Kidney epithelial cell (primary cell): ENCODE measurements at places on chromosomes 7 and 10. TPM values are rescaled to one million over a fixed set of nuclear protein-coding genes. Genes with fewer than 3 reads are reported as not detected.
A peak's percentile ranks its signal among the peaks of the same experiment; 100 is the strongest.

DNA sequence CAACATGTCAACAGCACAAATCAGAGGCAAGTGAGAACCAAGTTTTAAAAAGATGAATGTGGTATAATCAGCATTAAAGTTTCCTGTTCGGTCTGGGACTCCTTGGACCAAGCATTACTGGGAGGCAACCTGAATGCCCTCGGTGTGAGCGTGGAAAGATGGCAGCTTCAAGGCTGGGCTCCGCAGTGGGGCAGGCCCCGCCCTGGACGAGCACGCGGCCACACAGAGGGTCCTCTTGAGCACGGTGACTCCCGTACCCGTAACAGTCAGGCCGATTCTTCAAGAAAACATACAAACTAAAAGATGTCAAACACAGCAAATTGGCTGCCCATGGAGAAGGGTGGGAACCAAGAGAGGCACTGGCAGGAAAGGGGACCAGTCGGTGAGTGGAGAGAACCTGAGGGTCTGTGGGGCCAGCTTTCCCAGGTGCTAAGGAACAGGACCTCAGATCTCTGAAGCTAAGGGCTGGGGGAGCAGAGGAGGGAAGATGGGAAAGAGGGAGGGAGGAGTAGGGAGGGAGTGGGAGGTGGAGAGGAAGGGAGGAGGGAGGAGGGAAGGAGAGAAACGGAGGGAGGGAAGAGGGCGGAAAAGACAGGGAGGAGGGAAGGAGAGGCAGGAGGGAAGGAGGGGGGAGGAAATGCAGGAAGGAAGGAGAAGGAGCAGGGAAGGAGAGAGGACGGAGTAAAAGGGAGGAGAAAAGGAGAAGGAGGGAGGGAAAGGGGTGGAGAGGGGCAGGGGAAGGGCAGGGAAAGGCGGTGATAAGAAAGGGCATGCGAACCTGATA lies 71.2 kb upstream of the FAM20C start:
- DNase-seq: no peak

Gene ARMC3
- 0.34 and 1.6 TPM in 2 replicates for total RNA-seq

Gene GDI2
- 328 and 358 TPM in 2 replicates for total RNA-seq

GRCh38 chr10:81096558-81096957 lies 558.9 kb downstream of the SH2D4B start:
- no peak for DNase-seq

- DNase-seq: no peak
Observed at GRCh38 chr7:12369756-12370155, 33.9 kb downstream of the VWDE start.

GRCh38 chr10:32605787-32606186 lies 159.8 kb downstream of the CCDC7 start:
- DNase-seq: no peak

- no peak for DNase-seq
Observed at GRCh38 chr7:71996141-71996540, 416.0 kb downstream of the CALN1 start.

Gene FAM20C
- 39.1 and 43.3 TPM in 2 replicates for total RNA-seq

Gene AKR1D1
- 0.08 TPM in 1 of 2 replicates, not detected in the other for total RNA-seq

DNA sequence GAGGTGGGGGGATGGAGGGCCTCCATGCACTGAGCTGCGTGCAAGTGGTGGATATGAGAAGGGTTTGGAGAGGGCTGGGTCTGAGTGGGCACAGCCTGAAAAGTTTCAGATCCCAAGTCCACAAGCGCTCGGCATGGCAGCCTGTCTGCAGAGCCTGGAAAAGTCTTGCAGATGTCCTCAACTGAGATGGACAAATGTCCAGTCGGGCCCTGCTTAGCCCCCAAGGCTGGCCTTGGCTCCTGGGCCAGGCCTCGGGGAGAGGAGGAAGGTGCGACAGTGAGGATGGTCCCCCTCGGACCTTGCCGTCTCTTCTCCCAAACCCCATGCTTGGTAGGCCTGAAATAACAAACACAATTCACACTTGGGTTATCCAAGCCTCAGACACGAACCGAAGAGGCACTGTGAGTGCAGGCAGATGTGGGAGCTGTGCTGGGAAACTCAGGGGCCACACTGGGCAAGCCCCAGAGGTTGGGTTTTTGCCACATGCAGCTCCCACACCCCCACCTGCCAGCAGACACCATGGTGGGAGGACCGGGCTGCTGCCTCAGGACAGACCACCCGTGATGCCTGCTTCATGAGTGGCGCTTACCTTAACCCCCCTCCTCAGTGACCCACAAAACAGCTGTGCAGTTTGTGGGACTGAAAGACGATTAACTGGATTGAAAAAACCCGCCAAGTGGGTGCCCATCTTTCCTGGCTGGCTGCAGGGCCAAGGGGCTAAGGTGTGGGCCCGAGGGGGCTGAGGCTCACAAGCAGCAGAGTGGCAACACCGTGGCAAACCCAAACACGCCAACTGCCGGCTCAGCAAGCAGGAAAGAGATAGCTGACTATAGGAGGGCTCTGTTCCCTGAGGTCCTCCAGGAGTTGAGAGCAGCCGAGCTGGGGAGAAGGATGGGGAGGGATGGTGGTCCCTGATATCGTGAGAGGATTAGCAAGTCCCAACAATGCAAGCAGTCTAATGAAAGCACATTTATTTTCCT lies 156.8 kb downstream of the RNF216 start:
- no peak for DNase-seq

GRCh38 chr7:35624299-35625186 lies 70.4 kb downstream of the HERPUD2 start:
- DNase-seq: no peak

GRCh38 chr10:60910543-60910942 lies 33.4 kb downstream of the RHOBTB1 start:
- DNase-seq: no peak

Gene ELAPOR2
- 5.3 and 15.4 TPM in 2 replicates for total RNA-seq

DNA sequence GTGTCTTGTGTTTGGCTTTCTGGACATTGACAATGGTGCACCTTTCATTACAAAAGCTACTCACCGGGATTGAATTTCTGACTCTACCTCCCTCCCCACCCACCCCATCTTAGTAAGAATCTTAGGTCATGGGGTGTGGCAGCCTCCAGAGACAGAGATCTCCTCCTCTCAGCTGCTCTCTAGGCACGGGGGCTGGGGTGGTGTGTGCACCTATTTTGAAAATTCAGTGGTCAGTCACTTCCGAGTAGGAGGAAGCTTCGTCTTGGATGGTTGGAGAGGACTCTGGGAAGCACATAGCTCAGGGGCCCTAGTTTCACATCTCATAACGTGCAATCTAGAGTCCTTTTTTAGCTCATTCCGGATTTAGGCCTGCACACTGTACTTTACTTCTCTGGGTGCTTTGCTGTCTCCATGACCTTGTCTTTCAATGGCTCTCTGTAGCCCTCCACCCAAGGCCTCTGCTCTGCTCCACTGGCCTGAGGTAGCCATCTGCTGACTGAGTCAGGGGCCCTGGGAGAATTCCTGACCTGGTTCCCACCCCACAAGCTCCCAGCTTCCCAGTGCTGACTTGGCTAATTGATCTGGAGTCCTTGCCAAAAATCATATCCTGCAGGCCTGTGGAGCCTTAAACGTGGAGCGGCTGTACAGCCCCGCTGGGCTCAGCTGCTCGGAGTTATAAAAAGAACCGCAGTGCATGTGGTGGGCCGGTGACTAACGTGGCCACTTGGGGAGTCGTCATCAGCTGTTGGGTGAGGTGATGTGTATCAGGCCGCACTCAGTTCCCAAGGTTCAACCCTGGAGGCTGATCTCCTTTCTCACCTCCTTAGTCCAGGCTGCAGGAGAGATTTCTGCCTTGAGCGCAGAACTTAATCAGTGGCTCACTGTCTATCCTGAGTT lies 19.3 kb upstream of the ADAMTS14 start:
- DNase-seq: peak; percentile 94

Gene TRIM56
- total RNA-seq: 15.8 and 16.7 TPM in 2 replicates

Gene H2BK1
- not detected in 2 replicates for total RNA-seq

GRCh38 chr7:106177738-106178592 lies 65.9 kb upstream of the SYPL1 start:
- no peak for DNase-seq

GRCh38 chr10:116669832-116670644 lies 49.3 kb downstream of the PNLIPRP2 start:
- no peak for DNase-seq

DNA sequence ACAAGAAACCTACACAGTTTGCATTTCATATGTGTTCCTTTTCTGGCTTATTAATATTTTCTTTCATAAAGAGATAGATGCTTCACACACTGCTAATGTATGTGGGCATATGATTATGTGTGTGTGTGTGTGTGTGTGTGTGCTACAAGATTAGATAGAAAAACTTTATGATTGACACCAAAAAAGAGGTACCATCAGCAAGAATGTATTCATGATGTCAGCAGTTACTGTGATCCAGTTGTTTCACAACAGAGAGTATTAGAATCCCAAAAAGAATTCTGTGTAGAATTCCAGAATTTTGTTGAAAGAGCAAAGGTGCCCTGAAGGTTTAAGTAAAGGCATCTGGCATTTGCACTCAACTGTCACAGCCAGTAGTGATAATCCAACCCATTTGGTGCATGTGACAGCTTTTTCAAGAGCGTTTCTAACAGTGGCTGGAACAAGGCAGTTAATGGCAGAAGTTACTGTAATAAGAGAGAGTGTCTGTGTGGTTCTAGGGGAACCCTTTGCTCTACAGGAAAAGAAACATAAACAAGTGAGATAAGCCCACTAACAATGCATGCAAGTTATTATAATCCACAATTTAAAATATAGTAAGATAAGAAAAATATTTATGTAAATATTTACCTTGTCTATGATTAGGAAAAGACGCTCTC lies 16.6 kb downstream of the RELN start:
- DNase-seq: no peak

Gene GPR26
- total RNA-seq: 0.55 and 0.71 TPM in 2 replicates

Gene CTAGE4
- total RNA-seq: 4.2 and 4.3 TPM in 2 replicates

DNA sequence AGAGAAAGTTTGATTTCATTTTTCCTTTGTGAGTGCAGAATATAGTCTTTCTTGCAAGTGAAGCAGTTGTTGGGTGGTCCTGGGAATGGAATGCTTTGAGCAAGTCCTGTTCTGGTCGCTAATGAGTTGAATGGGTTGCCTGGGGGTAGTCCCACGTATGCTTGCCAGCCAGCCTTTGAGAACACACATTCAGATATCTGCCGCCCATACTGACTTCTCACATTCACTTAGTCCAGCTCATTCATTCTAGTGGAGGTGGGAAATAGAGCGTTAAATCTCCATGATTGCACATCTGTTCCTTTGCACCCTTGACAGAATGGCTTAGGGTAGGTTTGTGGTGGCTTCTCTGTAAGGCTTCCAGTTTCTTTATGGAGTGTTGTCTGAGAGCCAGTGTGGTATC lies 256.6 kb downstream of the SORCS3 start:
- no peak for DNase-seq

DNA sequence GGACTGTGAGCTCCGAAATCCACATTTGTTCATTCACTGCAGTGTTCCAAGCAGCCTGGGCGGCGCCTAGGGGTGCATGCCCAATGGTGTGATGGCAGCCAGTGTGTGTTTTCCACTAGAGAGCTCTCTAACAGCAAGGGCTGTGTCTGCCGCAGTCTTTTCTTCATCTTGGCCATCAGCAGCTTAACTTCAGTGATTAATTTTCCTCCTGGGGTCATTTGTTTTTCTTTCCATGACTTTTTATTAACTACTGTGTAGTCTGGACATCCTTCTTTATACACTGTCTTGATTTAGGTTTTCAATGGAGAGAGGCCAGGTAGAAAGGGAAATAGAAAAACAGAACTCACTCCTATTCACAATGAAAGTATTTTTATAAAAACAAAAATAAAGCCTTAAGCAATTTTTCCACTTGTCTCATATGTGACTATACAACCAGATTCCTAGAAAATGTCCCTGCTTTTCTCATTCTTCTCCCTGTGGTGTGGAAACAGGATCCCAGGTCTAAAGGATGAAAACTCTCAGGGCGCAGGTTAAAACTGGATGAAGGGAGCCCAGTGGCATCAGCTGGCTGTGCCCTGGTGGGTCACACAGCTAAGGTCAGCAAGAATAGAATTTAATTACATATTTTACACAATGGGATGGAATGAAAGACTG lies 176.8 kb downstream of the PKD1L1 start:
- DNase-seq: no peak

Gene INMT
- total RNA-seq: not detected in 2 replicates

Gene MSMB
- total RNA-seq: not detected in 2 replicates

GRCh38 chr10:98173260-98173659 lies 38.8 kb downstream of the R3HCC1L start:
- DNase-seq: no peak

Gene TDRD1
- not detected in 2 replicates for total RNA-seq

Gene RBP3
- not detected in 2 replicates for total RNA-seq

- DNase-seq: peak; percentile 4
Observed at GRCh38 chr10:89122433-89123051, 84.6 kb downstream of the CH25H start.

Gene CADPS2
- total RNA-seq: 6.8 and 8.8 TPM in 2 replicates

GRCh38 chr10:86712317-86712707 lies 44.0 kb downstream of the LDB3 start:
- DNase-seq: no peak

GRCh38 chr10:112201334-112201733 lies 17.8 kb upstream of the GPAM start:
- no peak for DNase-seq

DNA sequence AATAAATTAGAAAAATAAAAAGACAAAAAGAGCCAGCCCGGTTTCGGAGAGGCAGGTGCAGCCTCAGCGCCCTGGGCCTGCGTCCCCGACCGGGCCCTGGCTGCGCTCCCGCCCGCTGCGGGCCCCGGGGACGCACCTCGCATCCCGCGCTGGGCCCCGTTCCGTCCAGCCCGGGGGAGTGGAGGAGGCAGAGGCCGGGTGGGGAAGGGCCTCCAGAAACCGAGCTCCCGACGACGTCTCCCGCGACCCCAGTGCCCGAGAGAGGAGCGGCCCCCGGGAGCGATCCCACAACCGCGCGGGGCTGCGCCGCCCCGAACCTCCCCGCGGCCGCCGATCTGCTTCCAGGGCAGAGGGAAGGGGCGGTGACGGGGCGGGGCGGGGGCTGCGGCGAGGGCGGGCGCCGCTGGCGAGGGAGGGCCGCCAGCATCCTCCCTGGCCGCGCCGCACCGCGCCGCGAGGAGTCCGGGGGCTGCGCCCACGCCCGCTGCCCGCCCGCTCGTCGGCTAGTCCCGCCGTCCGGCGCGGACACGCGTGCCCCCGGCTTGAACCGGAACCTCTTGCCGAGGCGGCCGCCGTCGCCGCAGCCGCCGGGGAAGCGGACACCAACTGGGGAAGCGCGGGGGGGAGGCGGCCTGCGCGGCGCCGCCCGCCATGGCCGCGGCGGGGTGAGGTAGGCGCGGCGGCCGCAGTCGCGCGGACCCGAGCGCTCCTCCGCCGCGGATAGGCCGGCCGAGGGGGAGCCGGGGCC lies at the start of gene CCNY:
TSS of gene CCNY (plus strand) at position 426 of the 748 bp plus-strand sequence. CDS start 545 bp downstream, outside the sequence.
- DNase-seq: no peak

DNA sequence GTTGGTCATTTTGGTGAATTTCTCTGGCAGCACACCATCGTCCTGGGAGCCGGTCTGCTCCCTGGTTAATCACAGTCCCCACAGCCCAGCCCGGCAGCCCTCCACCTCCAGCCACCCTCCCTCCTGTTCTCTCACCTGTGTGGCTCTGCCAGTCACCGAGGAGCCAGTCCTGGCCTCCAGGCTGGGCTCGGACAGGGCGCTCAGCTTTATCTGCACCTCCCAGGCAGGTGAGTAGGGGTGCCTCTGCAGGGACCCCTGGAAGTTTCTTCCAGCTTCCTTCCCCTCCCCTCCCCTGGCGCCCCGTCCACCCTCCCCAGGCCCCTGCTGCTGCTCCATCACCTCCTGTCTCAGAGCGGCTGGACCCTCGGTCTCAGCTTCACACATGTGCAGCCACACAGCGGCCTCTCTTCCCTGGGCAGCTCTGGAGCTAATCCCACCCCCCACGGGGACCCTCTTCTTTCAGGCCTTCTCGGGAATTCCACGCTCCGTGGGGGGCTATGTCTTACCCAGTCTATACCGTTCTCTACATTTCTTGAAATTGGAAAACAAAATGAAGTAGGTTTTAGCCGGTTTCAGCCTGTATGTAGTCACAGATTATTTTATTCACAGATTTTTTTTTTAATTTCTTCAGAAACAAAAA lies 213.9 kb upstream of the PPP2R2D start:
- DNase-seq: no peak
